ENCODE measurements at places on chromosomes 4 and X.

DNA sequence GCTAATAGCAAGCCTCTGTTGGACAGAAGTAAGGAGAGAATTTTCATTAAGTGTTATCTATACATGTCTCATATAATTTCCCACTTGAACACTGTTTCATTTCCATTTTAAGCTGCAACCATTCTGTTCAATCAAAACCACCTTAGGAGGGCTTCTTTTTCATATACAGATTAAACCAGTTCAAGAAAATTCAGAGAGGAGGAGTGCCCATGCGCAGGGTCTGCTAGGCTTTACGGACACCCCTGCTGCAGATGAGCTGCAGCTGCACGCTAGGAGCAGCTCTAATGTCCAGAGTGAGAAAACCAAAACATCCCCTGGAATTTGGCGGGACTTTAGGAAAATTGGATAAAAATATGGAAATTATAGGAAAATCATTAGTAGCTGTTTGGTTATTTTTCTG lies 541.0 kb downstream of the SPRY1 start:
- no peak for DNase-seq

DNA sequence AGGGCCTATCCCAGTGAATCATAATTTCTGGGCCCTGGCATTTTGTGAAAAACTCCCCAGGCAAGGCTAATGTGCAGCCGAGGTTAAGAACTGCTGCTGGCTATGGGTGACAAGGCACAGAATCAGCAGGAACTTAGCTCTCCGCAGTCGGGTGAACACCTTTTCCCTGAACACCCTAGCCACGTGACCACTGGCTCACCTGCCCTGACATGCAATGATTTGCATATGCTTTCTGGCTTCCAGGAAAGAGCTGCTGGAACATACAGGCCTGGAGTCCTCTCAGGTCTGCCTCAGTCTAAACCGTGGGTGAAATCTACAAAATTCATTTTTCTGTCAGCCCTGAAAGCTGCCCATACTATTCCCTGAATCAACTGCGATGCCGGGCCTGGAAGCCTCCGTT lies 56.6 kb downstream of the ZNF827 start:
- DNase-seq: no peak

DNA sequence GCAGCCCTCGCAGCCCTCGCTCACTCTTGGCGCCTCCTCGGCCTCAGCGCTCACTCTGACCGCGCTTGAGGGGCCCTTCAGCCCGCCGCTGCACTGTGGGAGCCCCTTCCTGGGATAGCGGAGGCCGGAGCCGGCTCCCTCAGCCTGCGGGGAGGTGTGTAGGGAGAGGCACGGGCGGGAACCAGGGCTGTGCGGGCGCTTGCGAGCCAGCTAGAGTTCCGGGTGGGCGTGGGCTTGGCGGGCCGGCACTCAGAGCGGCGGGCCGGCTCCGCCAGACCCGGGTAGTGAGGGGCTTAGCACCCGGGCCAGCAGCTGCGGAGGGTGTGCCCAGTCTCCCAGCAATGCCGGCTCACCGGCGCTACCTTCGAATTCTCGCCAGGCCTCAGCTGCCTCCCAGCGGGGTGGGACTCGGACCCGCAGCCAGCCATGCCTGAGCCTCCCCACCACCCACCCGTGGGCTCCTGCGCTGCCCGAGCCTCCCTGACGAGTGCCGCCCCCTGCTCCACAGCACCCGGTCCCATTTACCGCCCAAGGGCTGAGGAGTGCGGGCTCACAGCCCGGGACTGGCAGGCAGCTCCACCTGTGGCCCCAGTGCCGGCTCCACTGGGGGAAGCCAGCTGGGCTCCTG lies 1.4 kb upstream of the AADAT start:
- DNase-seq: no peak

GRCh38 chr4:73573794-73574528 lies 46.3 kb downstream of the RASSF6 start:
- no peak for DNase-seq

DNA sequence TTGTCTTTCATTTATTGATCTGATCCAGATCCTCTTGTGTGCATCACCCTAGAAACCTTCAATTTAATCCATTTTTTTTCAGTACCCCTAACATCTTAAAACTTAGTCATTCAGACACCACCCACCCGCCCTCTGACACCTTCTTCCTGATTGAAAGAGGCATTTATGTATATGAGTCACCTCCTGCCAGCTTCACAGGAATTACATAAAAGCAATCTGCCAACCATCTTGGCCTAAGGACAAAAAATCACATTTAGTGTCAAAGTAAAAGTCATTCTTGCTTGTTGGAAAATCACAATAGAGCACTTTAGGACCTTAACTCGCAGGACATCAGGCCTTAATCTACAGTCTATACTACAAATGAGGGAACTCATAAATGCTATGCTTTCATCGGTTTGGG lies 52.1 kb downstream of the NDST3 start:
- no peak for DNase-seq

- no peak for DNase-seq
Observed at GRCh38 chrX:9146657-9147056, 112.7 kb upstream of the FAM9B start.

GRCh38 chrX:13761606-13762414 lies 27.3 kb downstream of the OFD1 start:
- no peak for DNase-seq

GRCh38 chrX:46202733-46203514 lies 342.3 kb downstream of the ZNF674 start:
- DNase-seq: no peak

Measured in stimulated activated CD8-positive, alpha-beta memory T cell treated with anti-CD3 and anti-CD28 coated beads, Interleukin-7, amount 100 ng/mL, for 1 hour (primary cell).